ENCODE measurements at places on chromosomes 2 and 18. TPM values are rescaled to one million over a fixed set of nuclear protein-coding genes. Genes with fewer than 3 reads are reported as not detected.

CARF gene
- total RNA-seq: 1.1 TPM

CD226 gene
- 0.08 TPM for total RNA-seq

CDK5R2 gene
- 5.3 TPM for total RNA-seq

GTF2A1L gene
- total RNA-seq: not detected

PAX8 gene
- 0.65 TPM for total RNA-seq

ALLC gene
- not detected for total RNA-seq

SPATS2L gene
- 125 TPM for total RNA-seq

ARMC9 gene
- 13.1 TPM for total RNA-seq

ARHGEF4 gene
- total RNA-seq: 9.1 TPM

TRMT61B gene
- total RNA-seq: 14.8 TPM

PFN4 gene
- total RNA-seq: 1.6 TPM

CNDP1 gene
- total RNA-seq: not detected

COL3A1 gene
- 0.15 TPM for total RNA-seq

ANKRD39 gene
- total RNA-seq: 20.1 TPM

C1QL2 gene
- total RNA-seq: 0.29 TPM

CLEC4F gene
- total RNA-seq: not detected

PSMA8 gene
- not detected for total RNA-seq

INPP5D gene
- 0.61 TPM for total RNA-seq

C2orf76 gene
- total RNA-seq: 12.6 TPM

All from A549 treated with GW870086 at 1 μM for 4 hours (cell line).